M059J (cell line): ENCODE measurements at places on chromosomes 13 and 19. TPM values are rescaled to one million over a fixed set of nuclear protein-coding genes. Genes with fewer than 3 reads are reported as not detected.

The CAPN12 gene
- 1.0 TPM in 2 replicates for total RNA-seq

GRCh38 chr19:18504886-18505610 lies 16.8 kb downstream of the ELL start:
- DNase-seq: no peak

DNA sequence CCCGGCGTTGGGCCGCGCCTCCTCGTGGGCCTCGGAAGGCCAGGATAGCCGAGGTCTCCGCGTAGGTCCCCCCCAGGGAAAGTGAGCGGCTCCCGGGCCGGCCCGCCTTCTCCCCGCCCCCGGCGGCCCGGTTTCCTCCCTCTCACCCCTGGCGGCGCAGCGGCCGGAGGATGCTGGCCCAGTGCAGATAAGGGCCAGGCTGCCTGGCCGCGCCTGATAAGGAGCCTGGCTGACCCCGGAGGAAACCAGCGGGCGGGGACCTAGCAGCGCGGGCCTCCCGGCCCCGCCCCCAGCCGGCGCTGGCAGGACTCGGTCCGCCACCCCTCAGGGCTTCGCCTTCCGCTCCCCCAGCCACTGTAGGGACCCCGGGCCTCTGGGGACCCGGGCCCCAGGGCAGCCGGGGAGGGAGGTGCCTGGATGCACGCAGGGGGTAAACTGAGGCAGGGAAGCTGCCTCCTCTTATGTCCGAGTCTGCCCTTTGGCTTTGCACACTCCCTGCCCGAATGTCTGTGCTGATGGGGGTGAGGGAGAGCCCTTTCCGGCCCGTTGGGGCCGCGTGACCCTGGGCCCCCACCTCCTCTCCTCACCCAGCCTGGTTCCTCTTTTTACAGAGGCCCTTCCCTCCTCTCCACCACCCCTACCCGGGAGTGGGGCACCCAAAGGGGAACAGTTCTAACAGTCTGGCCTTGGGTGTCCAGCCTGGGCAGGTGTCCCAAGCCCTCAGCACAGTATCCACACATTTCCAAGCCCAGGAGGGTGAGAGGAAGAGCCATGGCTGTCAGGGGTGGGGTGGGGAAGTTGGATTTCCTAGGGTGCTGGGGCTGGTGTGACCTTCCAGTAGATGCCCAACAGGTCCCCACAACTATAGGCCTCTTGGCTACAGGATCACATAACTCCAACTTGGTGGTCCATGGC lies at the start of gene LYL1:
Gene LYL1, minus strand, starts transcription at position 193 of the 915 bp plus-strand sequence. CDS start 1,687 bp downstream, outside the sequence.
- no peak for DNase-seq

DNA sequence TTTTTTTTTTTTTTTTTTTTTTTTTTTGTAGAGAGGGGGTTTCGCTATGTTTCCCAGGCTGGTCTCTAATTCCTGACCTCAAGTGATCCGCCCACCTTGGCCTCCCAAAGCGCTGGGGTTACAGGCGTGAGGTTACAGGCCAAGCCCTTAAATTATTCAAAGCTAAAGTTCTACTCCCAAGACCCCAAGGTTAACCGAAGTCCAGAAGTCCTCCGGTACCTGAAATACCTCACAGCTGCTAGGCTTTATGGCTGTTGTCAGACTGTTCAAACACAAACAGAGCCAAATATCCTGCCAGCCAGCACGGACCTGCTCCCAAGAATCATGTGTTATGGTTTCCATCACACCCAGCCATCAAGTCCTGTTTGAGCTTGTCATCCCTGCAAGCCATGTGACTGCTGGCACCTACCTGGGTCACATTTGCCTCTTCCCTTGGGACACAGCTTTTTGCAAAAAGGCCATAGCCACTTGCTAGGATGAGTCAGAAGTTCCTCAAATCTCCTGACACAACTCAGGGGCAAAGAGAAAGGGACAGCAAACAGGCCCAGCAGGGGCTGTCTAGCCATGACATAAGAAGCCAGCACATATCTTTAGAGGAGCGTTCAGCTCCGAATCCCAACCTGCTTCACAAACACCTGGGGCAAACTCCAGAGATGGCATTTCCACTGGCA lies 129.9 kb downstream of the FOXO1 start:
- no peak for DNase-seq

GRCh38 chr19:51780270-51780669 lies 14.7 kb upstream of the FPR3 start:
- DNase-seq: no peak

DNA sequence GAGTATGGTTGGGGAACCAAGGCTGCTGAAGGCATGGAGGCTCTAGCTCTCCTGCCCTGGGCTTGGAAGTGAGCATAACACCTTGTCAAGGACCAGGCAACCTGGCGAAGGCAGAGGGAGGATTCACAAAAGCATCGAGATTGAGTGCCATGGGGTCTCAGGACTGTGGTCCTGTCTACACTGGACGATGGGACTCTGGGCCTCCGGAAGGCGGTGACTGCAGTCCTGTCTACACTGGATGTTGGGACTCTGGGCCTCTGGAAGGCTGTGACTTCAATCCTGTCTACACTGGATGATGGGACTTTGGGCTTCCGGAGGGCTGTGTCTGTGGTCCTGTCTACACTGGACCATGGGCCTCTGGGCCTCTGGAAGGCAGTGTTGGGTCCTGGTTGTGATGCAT lies 290.4 kb downstream of the TEX29 start:
- DNase-seq: no peak

The IRS2 gene
- 0.42 and 0.54 TPM in 2 replicates for total RNA-seq

The NMRK2 gene
- not detected in 2 replicates for total RNA-seq

The C13orf42 gene
- not detected in 2 replicates for total RNA-seq

DNA sequence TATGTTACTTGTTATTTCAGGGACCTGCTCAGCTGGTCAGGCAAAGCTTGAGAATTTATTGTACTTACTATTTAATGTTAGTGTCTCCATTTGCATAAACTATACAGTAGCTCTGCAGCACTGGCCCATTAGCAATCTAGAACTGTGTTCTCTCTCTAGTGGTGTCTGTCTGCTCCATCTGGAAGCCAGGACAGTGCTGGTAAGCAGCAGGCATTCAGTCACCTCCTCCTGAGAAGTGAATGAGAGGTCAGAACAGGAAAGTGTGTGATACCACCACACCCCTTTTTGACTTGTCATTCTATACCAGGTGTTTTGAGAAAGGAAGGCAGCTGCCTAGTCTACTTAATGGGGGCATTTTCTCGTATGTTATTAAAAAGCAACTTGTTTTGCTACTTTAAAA lies 3.9 kb downstream of the COG3 start:
- no peak for DNase-seq

DNA sequence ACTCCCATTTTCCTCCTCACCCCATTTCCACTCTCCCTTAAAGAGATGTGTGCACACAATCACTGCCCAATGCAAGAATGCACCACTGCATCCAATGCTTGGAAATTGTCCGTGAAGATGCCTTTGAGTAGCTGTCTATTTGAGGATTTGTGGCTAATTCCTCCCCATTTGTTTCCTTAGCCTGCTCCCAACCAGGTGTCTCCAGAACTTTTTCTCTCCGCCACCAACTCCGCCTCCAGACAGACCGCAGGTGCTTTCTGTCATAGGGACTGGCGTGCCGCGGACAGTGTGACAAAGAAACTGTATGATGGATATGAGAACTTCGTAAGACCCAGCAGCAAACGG lies 461 bp upstream of the TM9SF2 start:
- no peak for DNase-seq

The NLRP7 gene
- not detected in 2 replicates for total RNA-seq

- DNase-seq: no peak
These were observed 74.6 kb upstream of the NPAS1 start for GRCh38 chr19:46944918-46945628.

GRCh38 chr13:113293686-113294085 lies 3.4 kb upstream of the LAMP1 start:
- no peak for DNase-seq

The WDR62 gene
- total RNA-seq: 10.8 and 19.4 TPM in 2 replicates

- DNase-seq: peak; percentile 5
These were observed 19.0 kb downstream of the ZNF790 start for GRCh38 chr19:36819130-36819630.

The KRTDAP gene
- total RNA-seq: not detected in 2 replicates

DNA sequence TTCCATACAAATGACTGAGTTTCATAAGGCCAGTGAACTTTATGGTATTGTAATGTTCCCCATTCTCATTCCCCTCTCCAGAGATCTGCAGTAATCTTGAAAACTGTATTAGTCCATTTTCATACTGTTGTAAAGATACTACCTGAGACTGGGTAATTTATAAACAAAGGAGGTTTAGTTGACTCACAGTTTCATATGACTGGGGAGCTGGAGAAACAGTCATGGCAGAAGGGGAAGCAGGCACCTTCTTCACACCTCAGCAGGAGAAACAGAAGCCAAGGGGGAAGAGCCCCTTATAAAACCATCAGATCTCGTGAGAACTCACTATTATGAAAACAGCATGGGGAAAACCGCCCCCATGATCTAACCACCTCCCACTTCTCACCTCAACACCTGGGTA lies 318.7 kb upstream of the KLF12 start:
- DNase-seq: no peak

DNA sequence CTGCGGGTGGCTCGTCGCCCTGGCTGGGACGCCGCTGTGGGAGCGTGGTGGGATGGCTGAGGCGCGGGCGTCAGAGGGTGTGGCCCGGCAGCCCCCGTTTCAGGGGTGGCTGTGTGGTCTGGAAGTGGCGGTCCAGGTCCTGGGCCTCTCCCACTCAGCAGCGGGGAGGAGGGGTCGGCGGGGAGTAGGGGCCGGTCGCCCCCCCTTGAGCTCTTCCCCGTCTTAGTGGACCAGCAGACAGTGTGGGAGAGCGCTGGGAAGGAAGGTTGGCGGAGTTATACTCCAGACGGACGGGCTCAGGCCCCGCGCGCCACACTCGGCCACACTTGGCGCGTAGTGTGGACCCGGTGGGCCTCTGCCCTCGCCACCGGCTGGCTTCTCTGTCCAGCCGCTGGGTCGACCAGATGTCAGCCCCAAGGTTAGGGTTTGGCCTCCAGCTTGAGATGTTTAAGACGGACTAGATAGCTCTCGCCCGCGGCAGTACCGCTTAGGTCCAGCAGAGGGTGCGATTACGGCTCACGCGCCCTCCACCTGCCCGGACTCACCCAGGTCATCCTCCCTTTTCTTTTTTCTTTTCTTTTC lies 21.7 kb upstream of the ZNF429 start:
- no peak for DNase-seq

- DNase-seq: peak; percentile 80
These were observed 1.9 kb upstream of the LMTK3 start for GRCh38 chr19:48513289-48514122.

- no peak for DNase-seq
These were observed 2.3 kb downstream of the ONECUT3 start for GRCh38 chr19:1755467-1756171.
